GM13976 (cell line): ENCODE measurements at places on chromosomes 2 and 18.

DNA sequence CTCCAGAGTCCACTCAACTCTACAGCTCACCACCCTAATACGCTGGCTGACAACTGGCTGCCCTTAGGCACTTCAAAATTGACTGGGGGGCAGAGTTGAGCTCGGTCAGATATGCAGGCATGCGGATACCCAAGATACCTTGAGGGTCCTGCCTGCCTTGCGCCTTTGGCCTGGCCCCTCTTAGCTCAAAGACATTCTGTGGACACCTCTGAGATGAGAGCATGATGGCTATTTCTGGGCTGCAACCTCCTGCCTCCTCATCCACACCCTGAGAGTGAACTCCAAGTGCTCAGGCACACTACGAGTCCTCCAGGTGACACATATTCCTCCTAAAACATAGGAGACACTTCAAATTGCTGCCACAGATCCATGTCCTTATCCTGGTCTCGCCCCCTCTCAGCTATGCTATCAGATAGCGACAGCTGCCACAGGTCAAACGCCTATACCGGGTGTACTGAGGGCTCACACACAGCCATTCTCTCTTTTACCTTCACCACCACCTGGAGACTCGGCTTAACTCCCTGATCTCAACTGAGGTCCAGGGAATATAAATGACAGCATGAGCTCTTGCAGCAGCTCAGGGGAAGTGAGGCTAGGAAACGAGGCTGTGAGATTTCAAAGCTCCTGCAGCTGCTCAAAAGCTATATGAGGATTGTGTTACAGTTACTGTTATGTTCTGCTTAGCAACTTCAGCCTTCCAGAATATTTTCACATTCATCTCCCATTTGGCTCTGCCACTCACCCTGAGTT is 60.5 kb upstream of the TEX51 start:
- no peak for DNase-seq

GRCh38 chr18:75378376-75379315 is 48.9 kb downstream of the SMIM21 start:
- DNase-seq = no peak

DNA sequence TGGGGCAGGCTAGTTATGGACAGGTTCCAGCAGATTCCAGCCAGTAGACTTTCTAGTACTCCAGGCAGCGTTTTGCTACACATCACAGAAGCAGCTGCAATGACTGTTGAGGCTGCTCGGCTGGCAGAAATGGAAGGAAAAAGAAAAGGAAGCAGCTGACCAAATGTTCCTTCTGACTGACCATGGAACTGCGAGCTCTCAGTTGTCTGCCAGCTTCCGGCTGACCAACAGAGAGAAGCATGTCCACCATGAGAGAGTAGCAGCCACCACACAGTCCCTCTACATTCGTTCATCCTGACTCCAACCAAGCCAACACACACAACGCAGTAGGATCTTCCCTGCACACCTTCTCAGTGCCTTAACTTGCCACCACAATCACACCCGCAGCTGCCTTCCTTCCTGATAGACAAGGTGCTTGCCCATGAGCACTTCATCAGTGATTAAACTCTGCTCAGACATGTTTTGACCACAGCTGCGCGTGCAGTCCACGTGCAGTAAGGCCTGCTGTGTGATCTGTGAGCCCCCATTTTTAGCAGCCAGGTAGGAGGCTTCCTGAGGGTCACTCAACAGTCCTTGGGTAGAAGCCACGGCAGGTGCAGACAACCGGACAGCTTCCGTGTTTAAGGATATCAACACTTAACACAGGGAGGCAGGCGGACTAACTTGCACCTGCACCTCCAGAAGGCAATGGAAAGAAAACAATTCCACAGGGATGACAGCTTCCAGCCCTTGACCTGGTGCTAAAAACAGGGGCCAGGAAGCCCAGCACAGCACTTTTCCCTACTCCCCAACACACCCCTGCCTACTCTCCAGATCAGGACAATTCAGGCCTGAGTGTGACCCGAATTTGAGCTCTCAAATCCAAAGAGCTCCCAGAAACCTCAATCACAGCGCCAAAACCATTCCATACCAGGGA is 996 bp downstream of the TGFBRAP1 start:
- peak; percentile 40 for DNase-seq

GRCh38 chr2:52144590-52144989 is 1112.7 kb upstream of the NRXN1 start:
- no peak for DNase-seq

- peak; percentile 18 for DNase-seq
Observed at GRCh38 chr2:218366621-218367414, 10.2 kb downstream of the CATIP start.

DNA sequence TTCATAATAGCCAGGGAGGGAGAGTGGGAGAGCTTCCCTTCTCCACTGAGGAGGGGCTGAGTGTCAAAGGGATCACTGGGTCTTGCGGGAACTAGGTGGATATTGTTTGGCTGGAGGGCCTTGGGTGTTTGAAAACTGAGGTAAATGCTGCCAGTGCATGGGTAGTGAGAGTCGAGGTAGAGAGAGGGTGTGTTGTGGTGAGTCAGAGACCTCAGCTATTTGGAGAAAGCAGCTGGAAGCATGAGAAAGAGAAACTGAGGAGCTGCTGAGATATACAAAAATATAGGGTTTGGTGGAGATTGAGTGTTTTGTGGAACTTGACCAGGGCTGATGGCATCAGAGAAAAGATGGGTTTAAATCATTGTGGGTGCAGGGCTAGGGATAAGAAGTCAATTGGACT is 127.0 kb upstream of the CCDC195 start:
- DNase-seq = no peak

DNA sequence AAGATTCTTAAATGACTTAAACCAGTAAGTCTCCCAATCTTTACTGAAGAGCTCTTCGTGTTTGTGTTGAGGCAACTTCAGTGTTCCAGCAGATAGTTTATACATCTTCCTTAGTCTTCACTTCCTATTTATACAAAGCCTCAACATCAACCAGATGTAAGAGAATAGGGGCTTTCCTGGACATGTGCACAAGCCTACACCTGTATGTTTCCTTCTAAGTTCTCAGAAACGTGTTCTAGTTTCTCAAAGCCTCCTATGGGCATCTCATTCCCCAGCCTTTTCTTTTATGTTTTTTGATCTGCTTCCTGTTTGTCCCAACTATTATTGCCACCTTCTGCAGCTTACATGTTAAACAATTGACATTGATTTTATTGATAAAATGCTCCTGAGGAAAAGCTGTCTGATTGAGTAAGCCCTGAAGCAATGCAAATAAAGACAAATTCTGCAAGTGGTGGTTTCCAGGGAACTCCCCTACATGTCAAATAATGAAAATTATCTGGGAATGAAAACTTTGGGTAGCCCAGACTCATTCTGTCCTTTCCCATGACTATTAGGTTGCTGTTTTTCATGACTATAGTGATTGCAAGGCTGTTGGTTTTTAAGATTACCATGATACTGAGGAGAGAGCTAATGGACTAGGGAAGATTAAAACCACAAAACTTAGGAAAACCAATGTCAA is 663.3 kb upstream of the ACVR2A start:
- DNase-seq = peak; percentile 14

DNA sequence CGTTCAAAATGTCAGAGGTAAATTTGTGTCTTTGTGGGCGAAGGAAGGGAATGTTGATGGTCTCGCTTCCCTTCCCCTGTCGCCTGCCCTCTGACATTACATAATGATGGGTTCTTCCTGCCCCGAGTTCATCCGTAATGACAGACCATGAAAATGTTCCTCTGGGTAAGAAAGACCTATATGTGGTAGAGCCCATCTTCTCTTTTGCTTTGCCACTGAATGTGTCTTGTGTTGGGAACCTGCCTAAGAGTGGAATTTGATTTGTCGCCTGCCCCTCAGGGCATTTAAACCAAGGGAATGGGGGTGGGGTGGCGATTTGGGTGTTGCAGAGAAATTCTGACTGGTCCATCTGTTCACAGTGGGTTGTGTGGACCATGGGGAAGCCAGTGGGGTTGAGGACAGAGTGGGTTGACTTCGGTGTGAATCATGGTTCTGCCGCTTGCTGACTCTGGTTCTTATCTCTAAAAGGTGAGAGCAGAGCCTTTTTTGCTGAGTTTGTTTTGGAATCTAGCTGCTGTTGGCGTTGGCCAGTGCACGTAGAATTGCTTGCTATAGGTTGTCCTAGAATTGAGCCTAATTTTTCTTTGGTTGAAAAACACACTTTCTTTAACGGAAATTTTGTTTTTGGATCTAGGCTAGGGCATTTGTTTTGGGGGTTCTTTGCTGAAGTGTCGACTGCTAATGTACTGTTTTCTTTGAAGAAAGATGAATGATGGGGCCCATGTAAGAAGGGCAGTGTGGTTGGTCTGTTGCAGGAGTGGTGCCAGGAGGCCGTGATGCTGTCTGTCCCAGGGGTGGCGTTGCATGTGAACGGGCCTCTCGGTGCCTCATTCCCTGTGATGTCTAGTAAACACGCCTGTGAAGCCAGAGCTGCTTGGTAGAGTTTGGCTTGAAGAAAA is 1.3 kb downstream of the INPP4A start:
- no peak for DNase-seq

DNA sequence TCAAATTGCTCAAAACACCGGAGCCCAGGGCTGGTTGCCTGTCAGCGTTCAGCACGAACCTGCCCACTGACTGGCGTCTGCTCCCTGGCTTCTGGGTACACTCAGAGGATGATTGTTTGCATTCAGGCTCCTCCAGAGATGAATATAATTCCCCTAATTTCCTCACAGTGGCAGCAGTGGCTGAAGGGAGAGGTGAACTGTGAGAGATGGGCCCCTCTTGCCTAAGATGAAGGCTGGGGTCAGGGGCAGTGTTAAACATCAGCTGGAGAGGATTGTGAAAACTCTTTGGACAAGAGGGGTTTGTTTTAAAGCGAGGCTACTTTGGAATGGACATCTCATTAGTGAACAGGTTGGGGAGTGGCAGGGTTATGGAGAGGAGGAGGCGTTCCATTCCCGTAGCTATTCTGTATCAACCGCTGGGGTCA is 31.0 kb downstream of the TCF7L1 start:
- DNase-seq = no peak

DNA sequence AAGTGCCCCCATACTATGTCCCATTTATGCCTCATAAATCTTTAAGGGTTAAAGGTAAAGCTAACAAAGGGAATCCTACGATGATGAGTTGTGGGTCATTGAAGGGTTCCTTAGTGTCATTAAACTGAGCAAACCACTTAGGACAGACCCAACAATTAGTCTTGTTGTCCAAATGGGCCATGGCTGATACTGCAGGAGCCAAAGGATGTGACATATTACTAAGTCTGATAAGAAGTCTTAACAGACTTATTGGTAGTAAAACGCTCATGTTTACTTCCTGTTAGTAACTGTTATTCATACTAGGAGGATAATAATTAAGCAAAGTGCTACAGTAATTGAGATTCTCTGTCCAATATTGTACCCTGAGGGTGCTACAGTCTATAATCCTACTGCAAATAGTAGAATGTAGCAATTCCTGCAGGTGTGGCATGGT is 96.8 kb downstream of the PTPN4 start:
- DNase-seq = no peak

DNA sequence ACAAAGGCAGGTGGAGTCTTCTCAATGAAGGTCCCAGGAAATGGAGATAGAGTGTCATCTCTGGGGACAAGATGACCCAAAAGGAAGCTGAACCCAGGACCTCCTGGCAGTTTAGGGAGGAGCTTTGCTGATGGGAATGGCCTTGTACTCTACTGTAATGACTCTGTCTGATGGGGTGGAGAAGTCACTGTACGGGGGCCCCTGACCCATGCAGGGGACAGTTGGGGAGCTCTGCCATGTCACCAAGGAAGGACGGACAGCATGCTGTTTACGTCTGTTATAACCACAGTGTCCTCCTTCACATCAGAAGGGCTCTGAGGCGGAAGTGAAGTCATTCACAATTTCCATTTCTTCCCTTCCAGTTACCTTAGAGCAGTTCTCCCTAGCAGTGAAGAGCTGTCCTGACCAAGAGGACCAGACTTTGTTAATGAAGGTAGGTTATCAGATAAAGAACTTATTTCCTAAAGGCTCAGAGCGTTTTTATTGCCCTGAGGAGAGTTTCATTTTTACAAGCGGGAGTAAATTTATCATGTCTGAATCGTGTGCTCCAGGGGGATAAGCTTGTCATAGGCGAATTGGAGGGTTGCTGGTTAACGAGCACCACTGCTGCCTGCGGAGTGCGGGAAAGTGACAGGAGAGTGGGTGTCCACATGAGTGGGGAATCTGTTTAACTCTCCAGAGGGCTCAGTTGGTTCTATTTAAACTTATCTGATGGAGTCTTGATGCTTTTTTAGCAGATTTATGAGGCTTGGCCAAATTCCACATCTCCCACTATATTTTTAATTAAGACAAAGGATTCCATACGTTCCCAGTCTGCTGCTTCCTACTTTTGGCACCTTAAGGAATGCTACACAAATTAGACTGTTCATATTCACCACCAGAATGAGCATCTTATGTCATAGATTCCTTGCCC is 71.6 kb upstream of the BCL2L11 start:
- DNase-seq = no peak

GRCh38 chr2:196239622-196240587 is 68.5 kb upstream of the STK17B start:
- peak; percentile 55 for DNase-seq

GRCh38 chr18:34767601-34768027 is 57.5 kb downstream of the DTNA start:
- DNase-seq = no peak
